ENCODE measurements at places on chromosomes 6 and 20. TPM values are rescaled to one million over a fixed set of nuclear protein-coding genes. Genes with fewer than 3 reads are reported as not detected.

TRAPPC3L gene
- not detected for total RNA-seq

HLA-DQB2 gene
- not detected for total RNA-seq

AGER gene
- total RNA-seq = 2.3 TPM

FIG4 gene
- total RNA-seq = 18.1 TPM

COL20A1 gene
- not detected for total RNA-seq

IRAK1BP1 gene
- 3.2 TPM for total RNA-seq

TREML1 gene
- not detected for total RNA-seq

SPO11 gene
- not detected for total RNA-seq

SLCO4A1 gene
- total RNA-seq = 0.89 TPM

PRDM13 gene
- total RNA-seq = not detected

ID4 gene
- 3.5 TPM for total RNA-seq

C20orf141 gene
- total RNA-seq = not detected

TAPBP gene
- 100 TPM for total RNA-seq

LRRC73 gene
- not detected for total RNA-seq

GPR63 gene
- total RNA-seq = 1.2 TPM

RGS17 gene
- 13.8 TPM for total RNA-seq

VNN1 gene
- total RNA-seq = 1.4 TPM

ME1 gene
- 27.8 TPM for total RNA-seq

IMPG1 gene
- total RNA-seq = not detected

TFAP2C gene
- total RNA-seq = 8.0 TPM

Data from myometrial cell (primary cell).